ENCODE measurements at places on chromosomes 7 and 10. TPM values are rescaled to one million over a fixed set of nuclear protein-coding genes. Genes with fewer than 3 reads are reported as not detected.

DNA sequence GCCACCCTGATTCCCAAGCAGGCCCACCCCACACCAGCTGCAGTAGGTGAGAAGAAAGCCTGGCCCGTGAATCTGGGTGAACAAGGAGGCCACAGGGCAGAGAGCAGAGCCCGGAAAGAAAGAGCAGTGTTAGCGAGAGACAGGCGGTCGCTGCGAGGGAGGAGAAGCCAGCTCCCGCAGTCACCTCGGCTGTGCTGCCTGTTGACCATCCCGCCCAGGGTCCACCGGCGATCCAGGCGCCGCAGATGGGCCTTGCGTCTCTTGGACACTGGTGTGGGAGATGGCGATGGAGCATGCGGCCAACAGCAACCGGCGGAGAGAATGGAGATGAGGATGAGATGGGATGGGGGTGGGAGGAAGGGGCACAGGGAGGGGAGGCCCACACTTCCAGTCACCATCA, 128.8 kb downstream of the NEURL1 start:
- no peak for DNase-seq

DNA sequence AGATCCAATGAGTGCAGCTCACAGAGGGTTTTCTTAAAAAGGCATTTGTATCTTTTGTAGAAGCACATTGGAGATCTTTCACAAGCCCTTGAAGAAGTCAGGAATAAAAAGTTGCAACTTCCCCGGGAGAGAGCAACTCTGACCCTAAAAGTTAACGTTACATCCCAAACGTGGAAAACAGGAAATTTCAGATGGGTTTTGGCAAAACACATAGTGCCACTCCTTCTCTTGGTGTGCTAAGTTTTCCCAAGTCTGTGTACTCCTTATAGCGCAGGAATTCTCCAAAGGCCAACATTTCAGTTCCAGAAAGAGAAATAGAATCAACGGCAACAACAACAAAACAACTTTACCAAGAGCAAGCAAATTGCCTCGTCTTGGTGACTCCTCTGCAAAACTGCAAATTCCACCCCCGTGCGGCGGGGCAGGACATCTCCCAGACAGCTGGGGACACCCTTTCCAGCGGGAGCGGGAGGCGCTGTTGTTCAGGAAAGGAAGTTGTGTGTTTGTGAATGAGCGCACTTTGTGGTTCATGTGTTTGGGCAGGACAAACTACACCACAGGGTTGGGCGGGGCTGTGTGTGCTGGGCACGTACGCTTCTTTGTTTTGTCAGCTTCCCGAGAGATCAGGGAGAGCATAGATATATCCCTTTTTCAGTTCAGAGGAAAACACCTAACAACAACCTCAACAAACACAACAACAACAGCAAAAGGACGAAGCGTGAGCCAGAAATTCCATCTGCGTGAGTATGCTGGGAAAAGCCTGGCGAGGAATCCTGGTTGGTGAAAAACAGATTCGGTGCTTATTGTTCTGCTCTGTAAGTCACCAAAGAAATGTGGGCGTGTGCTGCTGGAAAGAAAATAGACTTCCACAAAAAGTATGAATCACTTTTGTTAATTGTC, 294.7 kb upstream of the PITRM1 start:
- no peak for DNase-seq

DNA sequence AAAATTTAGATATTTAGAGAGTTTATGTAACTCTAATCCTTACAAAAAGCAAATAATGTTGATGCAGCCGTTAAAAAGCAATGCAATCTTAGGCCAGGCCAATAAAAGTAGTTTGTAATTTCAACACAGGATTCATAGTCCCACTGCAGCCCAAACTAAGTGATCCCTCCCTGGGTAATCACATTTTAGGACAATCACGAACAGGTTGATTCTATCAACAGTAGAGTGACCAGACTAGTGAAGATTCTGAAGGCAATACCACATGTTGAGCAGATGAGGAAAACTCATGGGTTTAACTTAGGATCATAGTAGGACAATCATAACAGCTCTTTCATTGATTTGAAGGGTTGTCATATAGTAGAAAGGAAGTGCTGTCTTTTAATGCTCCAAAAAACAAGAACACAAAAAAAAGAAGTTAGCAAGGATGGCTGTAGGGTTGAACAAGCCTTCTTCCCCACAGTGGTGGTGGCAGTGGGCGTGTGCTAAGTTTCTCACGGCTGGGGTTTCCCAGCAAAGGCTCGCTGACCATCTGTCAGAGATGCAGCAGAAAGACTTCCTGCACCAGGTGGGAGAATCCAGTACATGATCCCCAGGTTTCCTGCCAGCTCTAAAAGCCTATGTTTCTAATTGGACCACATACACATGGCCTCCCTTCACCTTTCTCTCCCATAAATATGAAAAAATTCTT, 212.2 kb downstream of the CHRM2 start:
- no peak for DNase-seq

GRCh38 chr10:33347211-33347610, 12.7 kb upstream of the NRP1 start:
- DNase-seq, result no peak

DNA sequence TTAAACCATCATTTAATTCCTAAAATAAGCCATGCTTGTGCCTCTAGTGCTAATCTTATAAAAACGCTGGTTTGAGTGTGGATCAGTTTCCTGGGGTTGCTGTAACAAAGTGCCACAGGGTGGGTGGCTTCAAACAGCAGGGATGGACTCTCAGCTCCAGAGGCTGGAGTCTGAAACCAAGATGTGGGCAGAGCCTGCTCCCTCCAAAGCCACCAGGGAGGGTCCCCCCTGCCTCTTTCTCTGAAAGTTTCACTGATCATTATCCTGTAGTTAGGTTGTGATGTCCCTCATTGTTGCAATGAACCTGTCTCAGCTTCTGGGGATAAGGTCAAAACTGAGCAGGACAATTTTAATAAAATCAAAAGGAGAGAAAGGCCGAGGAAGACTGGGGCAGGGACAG, 251.9 kb upstream of the TCERG1L start:
- DNase-seq, result no peak

- DNase-seq, result no peak
These were observed 54.7 kb upstream of the AMPH start for GRCh38 chr7:38685851-38686250.

DNA sequence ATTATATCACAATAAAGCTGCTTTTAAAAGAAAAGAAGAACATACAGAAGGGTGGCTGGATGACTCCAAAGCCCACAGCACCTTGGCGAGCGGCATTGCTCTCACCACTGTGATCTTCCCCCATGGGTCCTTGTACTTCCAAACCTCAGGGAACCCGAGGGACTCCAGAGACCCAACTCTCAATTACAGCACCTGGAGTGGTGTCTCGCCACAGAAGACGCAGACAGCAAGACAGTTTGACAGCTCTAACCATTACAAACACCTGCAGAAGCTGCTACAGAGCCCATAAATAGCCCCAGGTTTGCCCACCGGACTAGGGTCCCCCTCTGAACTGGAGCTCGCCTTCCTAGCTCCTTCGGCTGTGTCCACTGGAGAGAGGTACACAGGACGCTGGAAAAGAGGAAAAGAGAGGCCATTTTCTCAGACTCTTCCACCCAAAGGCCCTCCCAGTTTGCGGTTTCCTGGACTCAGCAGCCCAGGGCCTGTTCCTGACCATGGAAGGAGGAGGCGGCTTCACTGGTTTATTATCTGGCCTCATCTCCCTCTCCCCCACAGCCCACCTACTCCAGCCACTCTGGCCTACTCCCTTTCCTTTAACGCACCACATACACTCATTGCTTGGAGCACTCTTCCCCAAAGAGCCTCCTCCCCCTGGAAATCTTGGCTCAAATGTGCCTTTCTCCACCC, 1.9 kb downstream of the PIK3AP1 start:
- DNase-seq, result no peak

DNA sequence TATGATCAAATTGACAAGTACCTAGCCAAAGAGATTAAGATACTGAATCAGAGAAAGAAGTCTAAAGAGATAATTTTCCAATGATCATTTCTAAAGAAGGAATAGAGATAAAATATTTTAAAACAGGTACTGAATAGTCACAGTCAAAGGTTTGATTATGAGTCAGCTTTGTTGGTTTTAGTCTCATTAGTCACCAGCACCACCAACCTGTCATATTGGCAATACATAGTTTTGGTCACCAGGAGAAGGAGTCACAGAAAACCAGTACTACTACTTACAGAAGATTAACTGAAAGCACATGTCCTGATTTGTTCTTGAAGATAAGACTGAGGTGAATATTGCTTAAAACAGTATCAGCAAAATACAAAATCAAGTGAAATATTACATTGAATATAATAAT, 34.6 kb downstream of the ZEB1 start:
- no peak for DNase-seq

GRCh38 chr10:3879073-3879472, 94.1 kb upstream of the KLF6 start:
- no peak for DNase-seq

- DNase-seq, result no peak
These were observed 721.5 kb downstream of the GRID1 start for GRCh38 chr10:85645053-85645452.

The CPSF4 gene
- total RNA-seq, result 62.1 TPM

The SGCE gene
- total RNA-seq, result 1.9 TPM

The HTR5A gene
- total RNA-seq, result not detected

The TEX47 gene
- not detected for total RNA-seq

The EBF3 gene
- total RNA-seq, result not detected

The TMEM273 gene
- 12.3 TPM for total RNA-seq

The FKBP6 gene
- total RNA-seq, result not detected

The OR6B1 gene
- not detected for total RNA-seq

The SLC13A1 gene
- not detected for total RNA-seq

The ZNF789 gene
- total RNA-seq, result 26.4 TPM

All from activated naive CD8-positive, alpha-beta T cell treated with anti-CD3 and anti-CD28 coated beads, Interleukin-2, amount 10 ng/mL, durations not matched to agents 7 days and 5 days (primary cell).